Cortex of kidney (tissue), 1 donor: ENCODE measurements at places on chromosomes 16 and 17.

DNA sequence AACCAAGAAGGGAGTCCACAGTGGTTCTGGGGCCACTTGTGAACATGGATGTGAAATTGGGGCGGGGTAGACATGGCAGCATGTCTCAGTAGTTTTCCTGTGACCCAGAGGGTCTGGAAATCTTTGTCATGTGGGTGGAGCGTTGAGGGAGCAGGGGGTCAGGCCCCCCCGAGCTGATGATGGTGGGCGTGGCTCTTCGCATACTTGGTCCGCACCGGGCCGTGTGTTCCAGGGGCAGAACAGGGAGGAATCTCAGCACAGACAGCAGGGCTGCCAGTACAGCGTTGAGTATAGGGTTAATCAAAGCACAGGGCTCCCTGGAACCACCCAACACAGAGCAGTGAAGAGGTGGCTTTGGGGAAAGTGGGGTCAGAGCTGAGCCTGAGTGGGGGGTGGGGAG lies 267.5 kb downstream of the SEC14L1 start:
- no peak for DNase-seq

- no peak for DNase-seq
Measured at GRCh38 chr17:34798581-34798980, 162.7 kb downstream of the CCT6B start.

DNA sequence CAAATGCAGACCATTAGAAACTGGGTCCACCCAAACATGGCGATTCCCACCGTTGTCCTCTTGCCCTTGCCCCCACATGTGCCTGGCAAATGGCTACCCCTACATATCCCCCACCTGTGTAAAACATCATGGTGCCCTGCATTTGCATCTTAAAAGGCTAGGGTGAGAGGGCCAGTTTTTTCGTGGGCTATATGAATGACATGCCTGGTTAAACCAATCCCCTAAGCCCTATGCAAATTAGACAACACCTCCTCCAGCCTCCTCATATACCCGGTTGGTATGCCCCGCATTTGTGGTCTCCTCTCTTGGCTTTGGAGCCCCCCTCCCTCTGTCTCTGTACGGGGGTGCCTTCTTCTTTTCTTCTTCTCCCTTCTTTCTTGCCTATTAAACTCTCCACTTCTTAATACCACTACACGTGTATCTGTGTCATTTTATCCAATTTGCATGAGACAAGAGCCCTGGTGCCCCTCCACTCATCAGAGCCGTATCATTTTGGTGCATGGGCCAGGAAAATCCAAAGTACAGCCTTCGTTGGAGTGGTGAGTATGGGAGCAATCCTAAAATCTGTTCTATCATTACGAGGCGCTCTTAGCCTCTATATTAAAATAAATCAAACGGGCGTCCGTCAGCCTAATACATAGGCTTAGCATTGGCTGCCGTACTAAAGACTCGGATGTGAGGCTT lies 30.1 kb downstream of the QPRT start:
- no peak for DNase-seq

GRCh38 chr16:21600031-21600773 lies 825 bp downstream of the METTL9 start:
- no peak for DNase-seq

- no peak for DNase-seq
Measured at GRCh38 chr17:77271411-77271810, 130.6 kb downstream of the SEC14L1 start.

DNA sequence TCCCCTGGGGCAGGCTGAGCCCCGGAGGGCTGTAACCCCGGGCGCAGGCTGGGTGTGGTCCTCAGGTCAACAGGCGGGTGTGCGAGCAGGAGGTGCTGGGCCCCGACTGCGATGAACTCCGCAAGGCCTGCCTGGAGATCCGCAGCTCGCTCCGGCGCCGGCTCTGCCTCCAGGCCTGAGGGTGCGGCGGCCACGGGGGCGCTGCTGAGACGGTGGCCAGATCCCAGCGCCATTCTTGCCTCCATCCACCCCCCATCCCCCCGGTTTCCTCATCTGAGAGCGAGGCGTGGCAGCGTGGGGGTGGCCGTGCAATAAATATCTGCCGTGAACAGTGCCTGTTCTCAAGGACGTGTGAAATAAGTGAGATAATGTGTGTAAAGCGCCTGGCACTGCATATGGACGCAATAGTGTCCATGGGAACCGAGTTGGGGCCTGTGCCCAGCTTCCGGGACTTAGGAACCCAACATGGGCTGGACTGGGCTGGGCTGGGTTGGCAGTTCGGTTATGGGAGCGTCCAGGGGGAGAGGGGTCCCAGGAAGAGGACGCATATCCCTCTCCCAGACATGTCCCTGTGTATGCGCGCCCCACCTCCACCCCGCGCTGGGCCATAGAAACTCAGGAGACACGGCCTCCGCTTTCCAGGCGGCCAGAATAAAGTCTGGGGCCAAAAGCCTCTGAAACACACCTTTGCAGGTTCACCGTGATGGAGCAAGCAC lies 15.0 kb downstream of the ZNF213 start:
- DNase-seq = no peak

DNA sequence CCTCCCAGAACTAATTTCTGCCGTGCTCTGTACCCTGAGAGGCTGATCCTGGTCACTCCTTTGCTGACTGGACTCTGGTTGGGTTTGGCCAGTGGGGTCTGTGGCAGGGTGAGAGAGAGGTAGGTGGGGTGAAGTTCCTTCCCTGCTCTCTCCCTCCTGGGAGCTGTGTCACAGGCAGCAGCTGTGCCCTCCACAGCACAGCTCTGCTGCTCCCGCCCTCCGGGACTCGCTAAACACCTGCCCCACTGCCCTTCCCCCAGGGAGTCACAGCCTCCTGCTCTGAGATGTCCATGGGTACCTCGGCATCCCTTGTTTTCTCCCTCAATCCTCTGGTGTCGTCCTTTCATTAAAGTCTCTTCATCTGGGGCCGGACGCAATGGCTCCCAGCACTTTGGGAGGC lies 66.4 kb downstream of the SRCIN1 start:
- DNase-seq = no peak

DNA sequence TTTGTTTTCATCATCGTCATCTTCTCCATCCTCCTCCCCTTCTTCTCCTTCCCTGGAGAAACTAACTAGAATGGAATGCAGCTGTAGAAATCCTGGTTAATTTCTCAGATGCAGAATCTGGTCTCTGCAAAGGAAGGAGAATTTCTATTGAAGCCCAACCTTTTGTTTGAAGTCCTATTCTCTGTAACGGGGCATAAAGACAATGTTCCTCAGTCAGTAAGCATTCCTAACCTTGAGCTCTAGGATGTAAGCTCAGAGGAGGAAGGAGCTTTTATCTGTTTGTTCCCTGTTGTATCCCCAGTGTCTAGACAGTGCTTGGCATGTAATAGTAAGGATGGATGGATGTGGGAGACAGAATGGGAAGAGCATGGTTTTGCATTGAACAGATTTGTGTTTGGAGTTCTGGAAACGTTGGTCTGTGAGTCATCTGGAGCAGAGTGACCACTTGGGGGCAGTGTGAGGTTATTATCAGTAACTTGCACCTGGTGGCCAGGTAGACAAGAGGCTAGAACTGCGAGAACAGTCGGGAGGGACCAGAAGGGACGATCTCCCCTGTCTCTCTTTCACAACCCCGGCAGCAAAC lies 363.7 kb downstream of the SNX29 start:
- no peak for DNase-seq

GRCh38 chr17:21043296-21044232 lies 753 bp upstream of the USP22 start:
- peak; percentile 81 for DNase-seq

DNA sequence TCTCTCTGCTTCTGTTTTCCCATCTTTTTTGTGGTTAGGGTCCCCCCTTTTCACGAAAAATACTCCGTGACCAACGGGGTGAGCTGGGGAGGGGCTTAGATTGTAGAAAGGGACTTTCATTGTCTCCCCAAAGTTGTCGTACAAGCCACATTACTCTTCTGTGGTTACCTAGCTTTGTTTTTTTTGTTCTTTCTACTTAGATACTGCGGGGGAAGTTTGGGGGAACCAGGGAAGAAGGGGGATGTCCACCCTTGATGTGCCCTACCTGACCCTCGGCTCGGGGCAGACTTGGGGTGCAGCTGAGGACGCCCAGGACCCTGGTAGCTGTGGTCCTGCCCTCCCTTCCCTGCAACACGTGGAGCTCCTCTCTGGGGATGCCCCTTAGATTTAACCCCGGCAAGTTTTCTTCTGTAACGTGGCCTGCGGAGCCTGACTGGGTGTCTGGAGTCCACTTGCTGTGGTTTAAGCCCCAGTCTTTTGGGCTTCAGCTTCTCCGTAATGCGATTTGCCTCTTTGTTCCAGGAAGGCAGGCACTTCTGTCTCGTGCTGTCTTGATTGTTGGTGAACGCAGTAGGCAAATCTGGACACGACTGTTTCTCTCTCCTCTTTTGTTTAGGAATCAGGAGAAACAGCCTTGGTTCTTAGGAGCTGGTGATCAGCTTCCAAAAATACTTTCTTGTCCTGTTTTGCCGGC lies 892 bp downstream of the ABCC1 start:
- DNase-seq = no peak

- no peak for DNase-seq
Measured at GRCh38 chr17:75864448-75864871, 9.3 kb upstream of the WBP2 start.

GRCh38 chr16:73190688-73191659 lies 143.0 kb upstream of the ZFHX3 start:
- no peak for DNase-seq

- no peak for DNase-seq
Measured at GRCh38 chr17:382644-383533, 30.3 kb upstream of the RPH3AL start.

GRCh38 chr16:30996985-30997724 lies 12.1 kb downstream of the HSD3B7 start:
- DNase-seq = no peak

- DNase-seq = no peak
Measured at GRCh38 chr16:66923866-66924265, 1.5 kb downstream of the RRAD start.

DNA sequence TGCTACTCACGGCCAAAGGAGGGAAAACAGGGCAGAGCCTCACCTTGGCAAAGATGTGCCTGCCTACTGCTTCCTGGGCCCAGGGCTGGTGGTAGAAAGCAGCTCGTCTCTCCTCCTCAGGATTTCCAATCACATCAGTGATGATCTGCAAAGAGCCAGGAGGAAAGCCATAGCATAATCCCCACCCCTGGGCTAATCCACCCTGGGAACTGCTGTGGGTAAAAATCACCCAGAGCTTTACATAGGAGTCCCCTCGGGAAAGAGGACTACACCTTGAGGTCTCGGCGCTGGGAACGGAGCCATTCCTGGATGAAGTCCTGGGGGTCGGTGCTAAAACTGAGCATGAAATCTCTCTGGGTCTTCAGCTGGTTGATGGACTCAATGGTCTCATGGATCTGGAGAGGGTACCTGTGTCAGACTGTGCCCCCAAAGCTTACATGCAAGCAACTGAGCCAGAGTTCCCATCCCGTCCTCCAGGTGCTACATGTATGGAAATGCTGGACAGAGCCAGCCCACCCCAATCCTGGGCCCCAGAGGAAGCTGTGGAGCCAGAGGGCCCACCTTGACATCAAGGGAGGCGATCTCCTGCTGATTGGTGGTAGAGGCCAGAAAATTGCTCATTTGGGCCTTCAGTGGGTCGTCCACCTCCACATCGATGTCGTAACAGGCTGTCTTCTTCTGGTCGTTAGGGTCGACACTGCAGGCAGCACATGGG lies 5.7 kb upstream of the FTSJ3 start:
- no peak for DNase-seq

DNA sequence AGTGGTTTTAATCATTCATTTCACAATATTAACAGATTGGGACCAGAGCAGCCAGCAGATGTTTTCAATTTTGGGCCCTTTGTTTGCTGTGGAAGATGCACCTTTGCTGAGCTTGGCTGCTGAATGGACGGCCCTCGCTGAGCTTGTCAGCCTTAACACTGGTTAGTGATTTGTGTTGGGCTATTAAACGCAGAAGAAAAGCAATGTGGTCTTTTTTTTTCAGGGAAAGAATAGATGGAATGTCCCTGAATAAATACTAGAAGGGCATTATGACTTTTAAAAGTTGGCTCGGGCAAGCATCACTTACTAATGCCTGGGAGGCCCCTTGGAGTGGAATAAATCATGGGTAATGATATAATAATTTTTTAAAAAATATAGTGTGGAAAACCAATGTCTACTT lies 297.0 kb downstream of the MAP2K6 start:
- DNase-seq = no peak

DNA sequence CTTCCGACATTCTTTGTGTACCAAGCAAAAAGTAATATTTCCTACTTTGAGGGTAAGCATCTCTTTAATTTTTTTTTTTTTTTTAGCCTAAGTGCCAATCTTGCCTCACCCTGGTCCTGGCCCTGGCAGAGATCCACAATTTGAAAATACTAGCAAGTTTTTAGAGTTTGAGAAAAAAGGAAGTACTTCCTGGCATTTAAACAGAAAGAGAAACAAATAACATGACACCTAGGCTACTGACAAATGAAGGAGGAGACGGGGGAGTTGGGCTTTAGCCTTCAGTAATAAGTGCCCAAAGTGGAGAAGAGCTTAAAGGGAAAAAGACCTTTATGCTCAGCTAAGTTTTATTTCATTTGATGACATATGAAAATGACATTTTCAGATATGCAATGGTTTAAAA lies 92.8 kb downstream of the HS3ST3A1 start:
- no peak for DNase-seq

- DNase-seq = no peak
Measured at GRCh38 chr16:53458635-53459034, 24.4 kb downstream of the RBL2 start.

DNA sequence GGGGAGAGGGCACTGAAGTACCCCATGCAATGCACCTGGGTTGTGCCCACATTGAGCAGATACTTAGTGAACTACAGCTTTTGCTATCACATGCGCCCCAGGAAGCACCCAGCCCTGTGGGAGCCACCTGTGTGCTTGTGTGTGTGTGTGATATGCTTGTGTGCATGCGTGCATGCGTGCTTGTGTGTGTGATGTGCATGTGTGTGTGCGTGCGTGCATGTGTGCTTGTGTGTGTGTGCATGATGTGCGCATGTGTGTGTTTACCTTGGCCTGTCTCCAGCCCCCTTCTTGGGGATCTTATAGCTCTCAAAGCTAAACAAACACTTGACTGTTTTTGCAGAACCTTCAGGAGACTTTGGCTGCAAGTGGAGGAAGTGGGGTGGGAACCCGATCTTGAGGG lies 841 bp downstream of the C16orf89 start:
- no peak for DNase-seq

- no peak for DNase-seq
Measured at GRCh38 chr16:16144416-16144815, 78.9 kb downstream of the ABCC6 start.

DNA sequence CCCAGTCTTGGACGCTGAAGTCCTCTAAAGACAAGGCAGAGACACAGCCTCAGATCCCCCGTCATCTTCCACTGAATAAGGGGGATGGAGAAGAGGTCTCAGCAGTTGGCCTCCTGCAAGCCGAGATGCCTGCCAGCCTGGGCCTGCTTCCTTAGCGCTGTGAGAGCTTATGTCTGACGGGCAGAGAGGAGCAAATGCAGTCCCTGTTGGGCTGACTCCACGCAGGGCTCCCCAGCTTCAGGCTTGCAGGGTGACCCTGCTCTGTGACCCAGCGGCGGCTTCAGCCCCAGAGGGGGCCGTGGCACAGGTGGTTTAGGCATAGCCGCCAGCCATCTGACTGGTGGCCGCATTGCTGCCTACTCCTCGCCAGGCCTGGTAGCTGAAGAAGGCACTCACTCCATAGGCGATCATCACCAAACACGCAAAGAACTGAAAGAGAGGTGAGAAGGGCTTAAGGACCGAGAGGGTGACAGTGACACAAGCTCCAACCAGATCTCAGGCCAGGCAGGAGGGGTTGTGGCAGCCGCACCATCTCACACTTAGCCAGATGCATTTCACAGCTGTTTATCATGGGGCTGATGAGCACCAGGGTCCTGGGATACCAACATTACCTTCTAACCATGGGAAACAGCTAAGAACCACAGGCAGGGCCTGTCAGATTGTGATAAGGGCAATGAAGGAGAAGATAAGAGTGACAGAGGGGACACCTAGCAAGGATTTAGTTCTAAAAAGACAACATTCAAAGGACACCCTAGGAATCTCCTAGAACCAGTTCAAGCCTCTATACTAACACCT lies 11.7 kb downstream of the ARL2BP start:
- no peak for DNase-seq
